Activated T-helper 1 cell treated with anti-CD3 and anti-CD28 coated beads, Interleukin-12 subunit alpha, Interleukin-12 subunit beta, Interleukin-2, Interleukin-4 antibody, amounts not matched to agents 30 ng/mL and 10 ng/mL and 1 ng/mL, durations not matched to agents 14 hours and 24 hours and 36 hours (primary cell): ENCODE measurements at places on chromosomes 7 and 10.

GRCh38 chr7:117250801-117251200 is 72.1 kb downstream of the WNT2 start:
- DNase-seq, result no peak

DNA sequence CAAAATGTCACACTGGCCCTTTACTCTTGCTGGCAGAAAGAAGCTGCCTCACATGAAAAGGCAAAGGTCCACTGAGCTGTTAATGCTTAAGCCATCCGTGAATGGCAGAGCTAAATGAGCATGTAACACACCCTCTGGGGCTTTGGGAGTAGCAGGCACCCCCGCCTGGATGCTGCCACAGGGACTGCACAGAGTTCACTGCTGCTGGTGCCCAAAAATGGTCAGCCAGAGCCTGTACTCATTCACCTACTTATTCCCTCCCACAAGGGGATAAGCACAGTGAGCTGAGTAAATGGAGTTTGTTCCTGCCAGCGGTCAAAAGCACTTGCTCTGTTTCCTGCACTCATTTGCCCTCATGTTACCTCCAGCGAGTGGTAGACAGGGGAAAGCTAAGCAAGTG is 374.0 kb upstream of the STEAP1 start:
- DNase-seq, result no peak

GRCh38 chr7:16982640-16983350 is 101.0 kb upstream of the AGR3 start:
- DNase-seq, result no peak

DNA sequence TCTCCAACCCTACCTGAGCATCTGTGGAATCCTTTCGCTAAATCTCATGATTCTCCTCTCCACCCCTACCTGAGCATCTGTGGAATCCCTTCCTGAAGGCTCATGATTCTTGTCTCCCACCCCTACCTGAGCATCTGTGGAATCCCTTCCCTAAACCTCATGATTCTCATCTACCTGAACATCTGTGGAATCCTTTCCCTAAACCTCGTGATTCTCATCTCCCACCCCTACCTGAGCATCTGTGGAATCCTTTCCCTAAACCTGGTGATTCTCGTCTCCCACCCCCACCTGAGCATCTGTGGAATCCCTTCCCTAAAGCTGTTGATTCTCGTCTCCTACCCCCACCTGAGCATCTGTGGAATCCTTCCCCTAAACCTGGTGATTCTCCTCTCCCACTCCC is 342.0 kb downstream of the SDK1 start:
- DNase-seq, result no peak

GRCh38 chr10:96073722-96074121 is 30.3 kb downstream of the CCNJ start:
- DNase-seq, result peak; percentile 8

GRCh38 chr7:108805808-108806397 is 236.2 kb downstream of the DNAJB9 start:
- DNase-seq, result no peak
